ENCODE measurements at places on chromosomes 12 and 14.

DNA sequence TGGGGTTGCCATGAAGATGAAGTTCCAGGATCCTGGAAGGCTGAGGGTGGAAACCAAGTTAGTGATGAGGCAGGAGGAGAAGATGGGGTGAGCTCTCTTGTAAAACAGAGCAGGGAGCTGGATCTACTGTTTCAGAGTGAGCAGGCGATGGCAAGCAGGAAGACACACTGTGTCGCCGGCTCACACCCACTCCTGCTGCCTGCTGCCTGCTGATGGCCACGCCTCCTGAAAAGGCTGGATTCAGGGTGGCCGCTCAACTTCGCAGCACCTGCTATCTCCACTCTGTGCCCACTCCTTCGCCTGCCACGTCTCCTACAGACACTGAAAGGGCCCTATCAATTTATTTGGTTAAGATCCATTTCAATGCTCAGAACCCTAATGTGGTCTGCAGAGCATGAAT lies 96.1 kb downstream of the RBM19 start:
- DNase-seq, result no peak

DNA sequence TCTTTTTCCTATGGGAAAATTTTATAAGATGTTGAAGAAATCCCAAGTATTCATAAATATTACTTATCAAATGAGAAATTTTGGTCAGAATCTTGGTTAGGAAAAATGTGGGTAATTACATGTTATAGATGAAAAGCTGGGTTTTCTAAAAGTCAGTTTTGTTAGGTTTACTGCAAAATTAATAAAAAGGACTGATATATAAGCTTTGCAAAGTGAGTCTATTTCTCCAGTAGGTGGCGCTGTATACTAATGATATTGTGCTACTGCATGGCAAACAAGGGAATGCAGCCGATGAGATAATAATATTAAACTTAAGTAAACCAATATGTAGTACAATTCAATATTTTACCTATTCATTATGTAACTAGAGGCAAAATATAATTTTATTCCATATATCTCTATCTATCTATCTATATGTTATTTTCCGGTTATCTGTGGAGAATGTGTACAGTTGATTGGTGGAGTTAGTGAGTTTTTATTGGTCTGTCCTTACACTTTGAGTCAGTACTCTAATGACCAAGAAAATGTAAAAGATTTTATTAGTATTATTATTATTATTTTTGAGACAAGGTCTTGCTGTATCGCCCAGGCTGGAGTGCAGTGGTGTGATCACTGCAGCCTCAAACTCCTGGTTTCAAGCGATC lies 32.9 kb downstream of the MIPOL1 start:
- peak; percentile 77 for DNase-seq

DNA sequence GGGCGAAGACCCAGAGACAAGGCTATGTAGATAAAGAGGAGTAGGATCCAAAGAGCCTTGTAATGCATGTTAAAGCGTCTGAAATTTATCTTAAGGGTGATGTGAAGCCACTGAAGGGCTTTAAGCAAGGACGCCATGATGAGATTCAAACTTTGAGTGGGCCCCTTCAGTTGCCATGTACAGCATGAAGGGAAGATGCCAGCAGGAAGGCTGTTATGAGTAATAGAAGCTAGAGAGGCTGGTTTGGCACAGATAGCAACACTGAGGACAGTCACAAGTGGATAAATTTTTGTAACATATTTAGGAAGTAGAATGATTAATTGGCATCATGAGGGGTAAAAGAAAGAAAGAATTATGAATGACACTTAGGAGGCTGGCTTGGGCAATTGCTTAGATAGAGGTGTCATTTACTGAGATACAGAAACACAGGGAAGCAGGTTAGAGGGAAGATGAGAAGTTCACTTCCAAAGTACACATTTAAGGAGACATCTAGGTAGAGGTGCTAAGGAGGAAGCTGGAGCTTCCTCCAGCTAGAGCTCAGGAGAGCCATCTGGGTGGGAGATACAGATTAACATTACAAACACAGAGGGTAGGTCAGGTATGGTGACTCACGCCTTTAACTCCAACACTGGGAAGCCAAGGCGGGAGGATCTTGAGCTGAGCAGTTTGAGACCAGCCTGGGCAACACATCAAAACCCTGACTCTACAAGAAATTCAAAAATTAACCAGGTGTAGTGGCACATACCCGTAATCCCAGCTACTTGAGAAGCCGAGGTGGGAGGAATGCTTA lies 13.7 kb downstream of the ATG2B start:
- DNase-seq, result no peak

GRCh38 chr12:45473636-45474035 lies 255.9 kb upstream of the ARID2 start:
- DNase-seq, result no peak

DNA sequence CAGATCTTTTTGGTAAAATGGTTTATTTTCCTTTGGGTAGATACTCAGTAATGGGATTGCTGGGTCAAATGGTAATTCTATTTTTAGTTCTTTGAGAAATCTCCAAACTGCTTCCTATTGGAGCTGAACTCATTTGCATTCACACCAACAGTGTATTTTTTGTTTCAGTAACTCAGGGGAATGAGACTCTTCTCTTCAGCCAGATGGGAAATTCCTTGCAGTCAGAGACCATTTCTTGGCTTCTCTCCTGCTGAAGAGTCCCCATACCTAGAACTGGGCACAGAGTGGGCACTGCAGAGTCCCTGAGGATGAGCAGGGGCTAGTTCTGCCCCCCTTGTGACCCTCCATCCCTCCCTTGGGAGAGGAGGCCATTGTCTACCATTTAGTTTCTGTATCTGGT lies 10.8 kb downstream of the SDSL start:
- no peak for DNase-seq

- no peak for DNase-seq
Observed at GRCh38 chr14:29348504-29348903, 579.1 kb downstream of the PRKD1 start.

DNA sequence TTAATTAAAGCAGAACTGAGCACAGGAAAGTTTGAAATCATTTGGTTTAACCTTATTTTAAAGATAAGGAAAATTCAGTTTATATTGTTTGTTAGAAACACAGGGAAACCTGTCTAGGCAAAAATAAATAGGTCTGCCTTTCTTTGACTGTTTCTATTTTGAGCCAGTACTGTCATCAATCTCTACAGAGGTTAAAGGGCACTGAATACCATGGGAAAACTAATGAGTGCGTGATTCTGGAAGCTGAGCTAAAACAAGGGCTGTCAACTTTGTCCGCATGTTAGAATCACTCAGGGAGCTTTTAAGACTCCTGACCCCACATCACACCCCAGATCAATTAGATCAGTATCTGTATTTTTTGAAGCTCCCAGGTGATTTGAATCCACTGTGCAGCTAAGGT lies 38.8 kb downstream of the NOPCHAP1 start:
- DNase-seq, result no peak

GRCh38 chr14:82070040-82070439 lies 536.4 kb upstream of the SEL1L start:
- no peak for DNase-seq

DNA sequence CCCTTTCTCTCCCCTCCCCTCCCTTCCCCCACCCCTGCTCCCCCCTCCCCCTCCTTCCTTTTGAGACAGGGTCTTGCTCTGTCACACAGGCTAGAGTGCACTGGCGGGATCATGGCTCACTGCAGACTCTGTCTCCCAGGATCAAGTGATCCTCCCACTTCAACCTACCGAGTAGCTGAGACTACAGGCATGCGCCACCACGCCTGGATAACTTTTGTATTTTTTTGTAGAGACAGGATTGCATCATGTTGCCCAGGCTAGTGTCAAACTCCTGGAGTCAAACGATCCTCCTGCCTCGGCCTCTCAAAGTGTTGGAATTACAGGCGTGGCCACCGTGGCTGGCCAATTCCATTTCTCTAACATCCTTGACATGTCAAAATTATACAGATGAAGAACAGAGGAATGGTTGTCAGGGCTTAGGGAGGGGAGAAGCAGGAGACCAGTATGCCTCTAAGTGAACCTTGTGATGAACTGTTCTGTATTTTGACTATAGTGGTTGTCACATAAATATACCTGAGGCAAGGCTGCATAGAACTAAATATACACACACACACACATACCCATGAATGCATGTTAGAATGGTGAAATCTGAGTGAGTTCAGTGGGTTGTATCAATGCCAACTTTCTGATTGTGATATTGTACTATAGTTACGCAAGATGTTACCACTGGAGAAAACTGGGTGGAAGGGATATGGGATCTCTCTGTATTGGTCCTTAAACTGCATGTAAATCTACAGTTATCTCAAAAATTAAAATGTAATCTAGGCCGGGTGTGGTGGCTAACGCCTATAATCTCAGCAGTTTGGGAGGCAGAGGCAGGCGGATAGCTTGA lies 3.6 kb upstream of the CFAP73 start:
- DNase-seq, result no peak

GRCh38 chr12:93149229-93149628 lies 220.1 kb upstream of the EEA1 start:
- no peak for DNase-seq

- no peak for DNase-seq
Observed at GRCh38 chr14:64170181-64170580, 124.0 kb downstream of the ESR2 start.

DNA sequence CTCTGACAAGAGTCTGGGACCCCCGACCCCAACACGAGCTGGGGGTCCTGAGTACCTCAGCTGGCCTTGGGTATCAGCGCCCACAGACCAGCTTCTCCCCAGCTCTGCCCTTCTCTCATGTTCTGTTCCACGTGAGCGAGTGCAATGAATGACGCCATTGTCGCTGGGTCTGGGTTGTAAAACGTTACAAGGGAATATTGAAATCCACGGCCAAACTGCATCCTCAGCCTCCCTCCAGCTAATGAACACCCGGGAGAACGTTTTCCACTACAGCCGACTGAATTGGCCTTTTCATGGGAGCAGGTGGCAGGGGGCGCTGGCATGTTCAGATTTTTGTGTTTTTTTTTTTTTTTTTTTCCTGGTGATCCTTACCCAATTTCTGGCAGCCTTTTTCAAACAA lies 34.7 kb downstream of the TBX5 start:
- DNase-seq, result peak; percentile 89

DNA sequence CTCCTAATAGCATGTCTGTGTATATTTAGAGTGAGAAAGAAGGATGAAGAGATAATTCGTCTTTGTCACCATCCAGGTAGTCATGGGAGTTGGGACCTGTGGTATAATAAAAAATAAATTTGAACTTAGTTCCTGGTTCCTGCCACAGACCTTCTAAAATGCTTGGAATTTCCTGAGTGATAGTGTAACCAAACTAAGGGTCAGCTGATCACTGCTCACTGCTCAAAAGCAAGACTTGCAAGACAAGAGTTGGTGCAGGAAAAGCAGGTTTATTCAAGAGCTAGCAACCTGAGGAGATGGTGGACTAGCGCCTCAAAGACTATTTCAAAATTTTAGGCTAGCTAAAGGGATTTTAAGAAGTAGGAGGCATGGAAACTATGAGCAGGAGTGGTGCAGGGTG lies 19.1 kb downstream of the ANG start:
- no peak for DNase-seq

DNA sequence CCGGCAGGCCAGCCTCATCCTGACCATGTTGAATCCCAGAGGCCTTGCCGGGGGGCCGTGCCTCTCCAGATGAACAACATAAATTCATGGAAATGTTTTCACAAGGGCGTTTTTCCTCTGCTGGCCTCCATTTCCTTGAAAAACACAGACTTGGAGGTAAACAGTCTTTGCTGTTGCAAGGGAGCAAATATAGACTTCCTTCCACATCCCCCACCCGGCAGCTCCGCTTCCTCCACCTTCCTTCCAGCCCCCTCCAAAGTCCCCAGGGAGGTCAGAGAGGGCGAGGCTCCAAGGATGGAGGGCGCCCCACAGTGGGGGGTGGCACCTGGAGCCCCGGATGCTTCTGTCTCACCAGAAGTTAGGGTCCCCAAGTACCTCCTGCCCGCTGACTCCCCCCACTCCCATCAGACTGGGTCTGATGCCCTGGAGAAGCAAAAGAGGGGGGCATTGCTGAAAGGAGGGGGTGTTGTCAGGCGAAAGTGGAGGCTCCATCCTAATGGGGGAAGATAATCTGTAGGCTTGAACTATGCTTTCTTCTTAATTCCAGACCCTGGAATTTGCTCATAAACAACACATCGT lies 31.1 kb downstream of the CALM1 start:
- no peak for DNase-seq

DNA sequence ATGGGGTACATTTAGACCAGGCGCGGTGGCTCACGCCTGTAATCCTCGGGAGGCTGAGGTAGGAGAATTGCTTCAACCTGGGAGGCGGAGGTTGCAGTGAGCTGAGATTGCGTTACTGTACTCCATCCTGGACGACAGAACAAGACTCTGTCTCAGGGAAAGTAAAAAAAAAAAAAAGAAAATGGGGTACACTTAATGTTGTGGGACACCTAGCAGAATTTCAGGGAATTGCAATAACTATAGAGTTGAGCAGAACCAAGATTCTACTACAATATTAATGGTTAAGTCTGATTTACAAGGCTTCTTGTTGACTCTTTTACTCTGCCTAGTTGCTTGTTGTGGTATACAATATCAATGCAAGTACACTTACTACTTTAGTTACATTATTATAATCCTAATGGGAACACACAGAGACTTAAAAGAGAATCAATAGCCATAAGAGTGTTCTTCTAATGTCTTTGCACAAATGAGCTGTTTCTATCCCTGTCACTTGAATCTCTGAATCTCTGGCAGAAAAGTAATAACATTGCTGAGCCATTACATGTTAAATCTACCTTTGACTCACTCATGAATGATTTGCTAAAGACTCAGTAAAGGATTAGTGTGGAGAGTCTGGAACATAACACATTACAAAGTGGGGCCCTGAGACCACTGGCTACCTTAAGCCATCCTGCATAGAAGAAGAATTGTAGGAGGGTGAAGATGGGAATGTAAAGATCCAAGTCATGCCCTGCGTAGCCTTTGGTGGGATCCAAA lies 22.7 kb downstream of the BEST3 start:
- DNase-seq, result no peak

GRCh38 chr12:124605150-124605882 lies 37.9 kb upstream of the NCOR2 start:
- DNase-seq, result no peak

DNA sequence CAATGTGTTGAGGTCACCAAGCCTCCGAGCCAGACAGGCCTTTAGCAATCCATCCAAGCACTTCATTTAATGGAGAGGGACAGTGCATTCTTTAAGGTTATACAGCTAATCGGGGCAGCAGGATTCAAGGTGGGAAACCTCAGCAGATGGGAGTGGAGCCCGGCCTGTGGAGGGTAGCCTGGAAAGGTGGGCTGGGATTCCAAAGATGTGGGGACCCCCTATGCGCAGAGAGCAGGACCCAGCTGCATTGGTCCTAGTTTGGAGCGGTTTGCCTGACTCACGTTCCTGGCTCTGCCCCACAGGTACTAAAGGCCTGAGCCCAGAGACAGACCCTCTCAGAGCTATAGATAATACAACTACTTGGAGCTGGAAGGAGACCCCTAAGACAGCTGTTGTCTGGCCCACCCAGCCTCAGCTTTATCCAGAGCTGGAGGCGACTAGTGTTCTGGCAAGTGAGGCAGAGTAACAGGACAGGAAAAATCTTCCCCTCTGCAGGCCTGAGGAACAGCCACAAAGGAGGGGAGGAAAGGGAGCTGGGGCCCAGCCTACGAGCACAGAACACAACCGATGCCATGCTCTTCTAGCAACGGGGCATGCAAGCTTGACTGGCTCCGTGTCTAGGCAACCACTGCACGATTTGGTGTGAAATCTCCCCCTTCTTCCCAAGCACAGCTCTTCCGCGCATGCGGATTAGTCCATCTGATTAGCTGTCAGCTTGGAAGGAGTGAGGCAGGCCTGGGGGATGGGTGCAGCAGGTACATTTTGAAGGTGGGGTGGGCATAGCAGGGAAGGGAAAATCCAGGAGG lies 1.1 kb upstream of the MYH7 start:
- peak; percentile 5 for DNase-seq

- no peak for DNase-seq
Observed at GRCh38 chr14:89171168-89171567, 245.9 kb downstream of the FOXN3 start.

Measured in pons (tissue), 1 donor.